ENCODE measurements at places on chromosomes 16 and 17.

- no peak for DNase-seq
Observed at GRCh38 chr16:50736448-50736847, 5.4 kb upstream of the CYLD start.

- DNase-seq: peak; percentile 86
Observed at GRCh38 chr16:24189941-24190340, 66.2 kb upstream of the CACNG3 start.

DNA sequence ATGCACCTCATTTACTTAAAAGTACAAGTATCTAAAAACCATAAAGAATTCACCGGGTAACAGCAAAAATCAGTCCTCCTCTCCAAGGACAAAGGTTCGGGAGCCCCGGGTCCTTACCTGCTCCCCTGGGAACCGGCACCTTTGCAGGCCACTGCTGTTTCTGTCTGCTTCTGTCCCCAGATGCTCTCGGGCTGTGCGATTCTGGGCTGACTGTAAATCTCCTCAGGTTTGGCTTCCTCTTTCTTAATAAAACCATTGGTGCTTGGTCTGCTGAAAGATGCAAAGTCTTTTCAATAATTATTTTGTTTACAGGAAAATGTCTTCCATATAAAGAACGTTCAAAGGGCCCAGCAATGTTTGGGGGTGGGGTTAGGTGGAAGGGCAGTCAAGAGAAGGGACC lies 63.9 kb downstream of the MARCHF10 start:
- no peak for DNase-seq

DNA sequence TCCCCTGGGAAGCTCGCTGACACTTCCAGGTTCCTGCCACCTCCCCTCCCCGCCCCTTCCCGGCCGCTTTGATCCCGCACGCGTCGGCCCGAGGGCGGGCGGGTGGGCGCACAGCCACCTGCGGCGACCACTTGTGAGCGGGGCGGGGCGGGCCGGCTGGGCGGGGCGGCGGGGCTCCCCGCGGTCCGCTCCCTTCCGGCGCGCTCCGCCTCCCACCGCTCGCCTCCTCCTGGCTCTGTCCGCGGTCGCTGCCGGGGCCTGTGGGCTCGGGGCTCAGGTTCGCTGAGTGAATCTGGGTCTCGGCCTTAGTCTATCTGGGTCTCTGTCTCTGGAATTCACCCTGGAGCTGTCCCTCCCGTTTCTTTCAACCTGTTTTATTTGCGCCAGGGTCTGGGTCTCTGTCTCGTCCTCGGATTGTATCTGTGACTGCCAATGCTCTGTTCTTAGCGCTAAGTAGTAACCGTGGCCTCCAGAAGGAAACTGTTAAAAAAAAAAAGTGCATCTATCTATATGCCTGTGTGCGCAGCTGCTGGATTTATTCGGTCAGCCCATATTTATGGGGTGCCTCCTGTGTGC lies 2.7 kb upstream of the HES7 start:
- peak; percentile 65 for DNase-seq
